Activated CD4-positive, alpha-beta T cell treated with anti-CD3 and anti-CD28 coated beads, Interleukin-2, amount 10 ng/mL, durations not matched to agents 24 days and 14 days (primary cell): ENCODE measurements at places on chromosomes 4 and X. TPM values are rescaled to one million over a fixed set of nuclear protein-coding genes. Genes with fewer than 3 reads are reported as not detected.

The GPR34 gene
- 0.16 and 0.43 TPM in 2 replicates for total RNA-seq

The DCAF8L2 gene
- not detected in 2 replicates for total RNA-seq

The F8 gene
- 3.0 and 3.7 TPM in 2 replicates for total RNA-seq

The GYPB gene
- total RNA-seq, result not detected in 2 replicates

The MID2 gene
- 4.5 and 5.2 TPM in 2 replicates for total RNA-seq

The ARX gene
- not detected in 2 replicates for total RNA-seq

The DCLK2 gene
- not detected in 2 replicates for total RNA-seq

The ASB9 gene
- total RNA-seq, result 0.24 and 0.33 TPM in 2 replicates
